ENCODE measurements at places on chromosomes 12 and 14. TPM values are rescaled to one million over a fixed set of nuclear protein-coding genes. Genes with fewer than 3 reads are reported as not detected.
A peak's percentile ranks its signal among the peaks of the same experiment; 100 is the strongest.

GRCh38 chr14:72714871-72715214, 179.1 kb downstream of the DPF3 start:
- DNase-seq, result peak; percentile 54

GRCh38 chr14:100323121-100323941, at the start of gene SLC25A47:
Gene SLC25A47, plus strand, starts transcription at chr14:100323339. Its CDS starts 76 bp downstream, at chr14:100323415.
- no peak for DNase-seq

DNA sequence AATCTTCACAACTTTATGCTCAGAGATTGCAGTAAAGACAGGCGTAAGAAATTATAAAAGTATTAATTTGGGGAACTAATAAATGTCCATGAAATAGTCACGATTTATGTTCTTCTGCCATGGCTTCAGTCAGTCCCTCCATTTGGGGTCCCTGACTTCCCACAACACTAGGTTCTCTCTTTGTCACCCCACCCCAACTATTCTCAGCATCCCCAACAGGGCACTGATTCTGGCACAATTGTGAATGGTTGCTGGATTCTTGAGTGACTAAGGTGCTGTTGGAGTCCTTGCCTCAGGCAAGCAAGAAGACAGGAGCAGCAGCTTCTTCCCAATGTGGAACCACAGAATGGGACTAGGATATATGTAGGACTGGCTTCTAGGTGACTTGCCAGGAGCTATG, 15.3 kb downstream of the KRT76 start:
- no peak for DNase-seq

- DNase-seq, result no peak
These were observed 43.4 kb upstream of the AMN start for GRCh38 chr14:102878970-102879460.

GRCh38 chr14:105503296-105503640, 12.2 kb downstream of the TEDC1 start:
- DNase-seq, result no peak

- DNase-seq, result no peak
These were observed 7.2 kb upstream of the POP5 start for GRCh38 chr12:120588371-120588770.

- no peak for DNase-seq
These were observed 31.9 kb downstream of the JAG2 start for GRCh38 chr14:105136401-105137322.

DNA sequence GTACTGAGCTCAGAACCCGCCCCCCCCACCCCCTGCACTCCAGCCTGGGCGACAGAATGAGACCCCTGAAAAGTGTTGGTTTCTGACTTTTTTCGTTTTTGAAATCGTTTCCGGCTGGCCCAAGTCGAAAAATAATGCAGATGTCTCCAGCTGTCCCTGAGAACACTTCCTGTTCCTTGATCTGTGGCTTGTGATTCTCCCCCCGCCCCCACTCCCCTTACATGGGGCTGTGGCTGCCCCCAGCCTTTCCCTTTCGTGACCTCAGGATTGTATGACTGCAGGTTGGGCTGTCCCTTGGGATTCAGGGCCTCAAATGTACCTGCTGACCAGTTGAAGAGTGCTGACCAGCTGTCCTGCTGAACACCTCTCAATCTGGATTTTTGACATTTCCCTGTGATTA, 34.1 kb downstream of the NOC4L start:
- peak; percentile 34 for DNase-seq

GRCh38 chr14:104868060-104868740, 3.1 kb downstream of the CEP170B start:
- peak; percentile 29 for DNase-seq

GRCh38 chr12:95642583-95642982, 91.3 kb upstream of the USP44 start:
- no peak for DNase-seq

DNA sequence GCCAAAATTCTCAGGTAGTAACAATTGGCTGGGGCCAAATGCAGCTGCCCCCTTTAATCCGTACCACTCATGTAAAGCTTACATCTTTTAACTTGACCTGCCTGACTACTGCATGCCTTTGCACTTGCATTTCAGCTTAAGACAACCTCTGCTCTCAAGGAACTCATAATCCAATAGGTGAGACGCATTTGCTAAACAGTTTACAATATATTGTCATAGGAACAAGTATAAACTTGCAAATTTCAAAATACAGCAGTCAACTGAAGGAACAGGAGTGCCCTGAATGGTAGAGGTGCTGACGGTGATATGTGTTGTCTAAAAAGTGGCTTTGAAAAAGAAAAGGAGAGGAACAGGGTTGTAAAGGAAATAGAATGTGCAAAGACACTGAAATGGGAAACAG, 3.6 kb upstream of the BRMS1L start:
- no peak for DNase-seq

GRCh38 chr12:4649358-4649661, 396 bp downstream of the NDUFA9 start:
- no peak for DNase-seq

DNA sequence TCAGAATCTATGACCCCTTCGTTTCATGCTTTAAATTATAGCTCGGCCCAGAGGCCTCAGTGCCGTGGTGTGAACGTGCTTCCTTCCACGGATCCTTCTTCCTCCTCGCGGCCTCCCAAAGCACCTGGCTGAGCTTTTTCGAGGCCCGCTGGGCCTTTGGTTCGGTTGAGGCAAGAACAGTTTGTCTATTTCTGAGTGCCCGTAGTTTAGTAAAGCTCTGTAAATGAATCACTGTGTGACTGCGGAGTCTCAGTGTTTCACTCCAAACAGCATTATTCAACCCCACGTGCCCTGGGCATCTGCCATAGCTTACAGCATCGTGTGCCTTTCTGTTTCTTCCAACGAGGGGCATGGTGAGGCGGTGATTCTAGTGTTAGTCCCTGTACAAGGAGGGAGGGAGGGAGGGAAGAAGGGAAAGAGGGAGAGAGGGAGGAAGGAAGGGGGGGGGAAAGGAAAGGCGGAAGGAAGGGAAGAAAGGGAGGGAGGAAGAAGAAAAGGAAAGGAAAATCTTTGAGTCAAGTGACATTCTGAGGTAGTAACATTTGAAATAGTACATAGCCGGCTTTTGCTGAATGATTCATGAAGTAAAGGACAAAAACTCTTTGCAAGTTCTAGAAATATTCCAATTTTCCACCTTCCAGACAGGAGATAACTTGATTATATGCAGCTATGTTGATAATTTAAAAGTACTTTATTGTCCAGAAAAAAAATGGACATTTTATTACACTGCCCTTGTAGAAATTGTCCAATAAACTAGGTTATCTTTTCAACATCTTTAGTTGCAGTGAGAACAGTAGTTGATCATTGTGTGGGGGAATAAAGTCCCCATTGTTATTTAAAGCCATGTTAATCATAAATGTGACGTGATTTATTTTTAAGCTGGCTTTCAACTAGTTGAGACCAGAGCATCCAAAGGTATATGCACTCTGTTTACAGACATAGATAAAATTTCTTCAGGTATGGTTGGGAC, 1.2 kb upstream of the TRIM9 start:
- DNase-seq, result peak; percentile 38

Gene IL31
- total RNA-seq, result not detected

Gene E2F7
- 0.08 TPM for total RNA-seq

Gene CDKN1B
- 37.5 TPM for total RNA-seq

Gene RFLNA
- total RNA-seq, result 0.16 TPM

Gene RNASE4
- total RNA-seq, result 9.4 TPM

Gene STYK1
- not detected for total RNA-seq

Gene IL26
- not detected for total RNA-seq

Gene NKX2-1
- total RNA-seq, result not detected

Gene FLVCR2
- total RNA-seq, result 2.1 TPM

Gene NEUROD4
- total RNA-seq, result not detected

Gene PSMA3
- 162 TPM for total RNA-seq
